GM03348 (cell line): ENCODE measurements at places on chromosomes 7 and 10.
A peak's percentile ranks its signal among the peaks of the same experiment; 100 is the strongest.

- no peak for DNase-seq
These were observed 32.5 kb upstream of the TRUB1 start for GRCh38 chr10:114905450-114905849.

DNA sequence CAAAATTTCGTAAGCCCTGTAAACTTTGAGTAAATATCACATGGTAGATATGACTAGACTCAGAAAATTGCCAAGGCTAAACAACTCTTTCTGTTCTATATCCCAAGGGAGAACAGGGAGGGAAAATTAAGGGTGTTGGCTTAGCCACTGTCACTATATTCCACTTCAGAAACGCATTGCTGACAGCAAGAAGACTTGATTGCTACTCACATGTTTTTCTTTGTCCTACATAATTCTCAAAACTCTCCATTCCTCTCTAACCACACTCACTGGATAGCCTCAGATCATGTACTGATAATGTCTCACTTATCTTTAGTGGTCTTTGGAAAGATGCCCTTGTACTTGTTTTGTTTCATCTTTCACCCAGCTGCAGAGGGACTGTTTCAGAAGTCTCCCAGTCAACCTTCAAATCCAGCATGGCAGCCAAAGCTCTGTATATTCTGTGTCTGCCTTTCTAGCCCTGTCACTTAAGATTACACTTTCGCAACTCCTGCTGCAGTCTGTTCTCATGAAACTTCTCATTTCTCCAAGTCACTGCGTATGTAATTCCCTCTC lies 582.4 kb upstream of the FZD8 start:
- peak; percentile 34 for DNase-seq

DNA sequence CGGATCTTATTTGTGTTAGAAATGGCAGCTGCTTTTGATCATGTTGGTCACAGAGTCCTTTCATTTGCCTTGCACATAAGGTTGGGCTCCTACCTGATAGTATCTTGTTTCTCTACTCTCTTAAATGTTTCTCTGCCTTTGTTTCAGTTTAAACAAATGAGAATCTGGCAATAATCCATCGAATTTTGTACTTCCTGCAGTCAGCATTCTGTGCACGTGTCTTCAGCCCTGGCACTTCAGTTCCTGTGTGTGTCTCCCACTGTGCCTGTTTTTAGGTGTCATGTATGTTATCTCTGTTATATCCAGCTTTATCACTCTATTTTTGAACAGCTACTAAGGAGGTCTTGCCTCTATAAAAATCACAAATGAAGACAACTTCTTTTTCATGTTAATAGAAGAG lies 28.4 kb upstream of the PTER start:
- no peak for DNase-seq

GRCh38 chr10:15579605-15580004 lies 140.1 kb downstream of the ITGA8 start:
- DNase-seq, result peak; percentile 25
